ENCODE measurements at places on chromosomes 4 and X.

- DNase-seq, result peak; percentile 84
These were observed 10.3 kb downstream of the SNX25 start for GRCh38 chr4:185219551-185220344.

- DNase-seq, result no peak
These were observed 15.0 kb upstream of the XAGE2 start for GRCh38 chrX:52353838-52354237.

GRCh38 chrX:133171962-133172708 is 46.0 kb downstream of the TFDP3 start:
- DNase-seq, result no peak

DNA sequence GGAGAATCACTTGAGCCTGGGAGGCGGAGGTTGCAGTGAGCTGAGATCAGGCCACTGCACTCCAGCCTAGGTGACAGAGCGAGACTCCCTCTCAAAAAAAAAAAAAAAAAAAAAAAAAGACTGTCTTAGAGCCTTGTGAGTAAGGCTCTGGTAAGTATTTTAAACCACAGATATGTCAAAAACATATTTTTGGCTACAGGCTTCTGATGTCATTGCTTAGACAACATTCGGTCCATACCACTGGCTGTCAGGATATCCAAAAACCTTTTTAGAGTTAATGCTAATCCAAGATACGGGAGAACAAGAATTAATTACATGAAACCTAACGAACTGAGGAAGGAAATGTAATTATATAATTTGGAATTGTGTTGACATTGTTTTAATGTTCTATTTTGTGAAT is 999.5 kb upstream of the PABPC4L start:
- no peak for DNase-seq

Data from left forelimb (tissue), 1 donor.